M059J (cell line): ENCODE measurements at places on chromosomes 3 and 15. TPM values are rescaled to one million over a fixed set of nuclear protein-coding genes. Genes with fewer than 3 reads are reported as not detected.

CFAP20DC gene
- not detected in 2 replicates for total RNA-seq

TTC21A gene
- 0.10 and 1.4 TPM in 2 replicates for total RNA-seq

MFSD1 gene
- 139 and 180 TPM in 2 replicates for total RNA-seq

CCR3 gene
- total RNA-seq, result 0.20 TPM in 1 of 2 replicates, not detected in the other

SNURF gene
- 3.0 and 7.0 TPM in 2 replicates for total RNA-seq

ZNF502 gene
- total RNA-seq, result 0.15 and 0.62 TPM in 2 replicates

SEMA5B gene
- total RNA-seq, result not detected in 2 replicates

ADPRH gene
- 1.0 and 1.1 TPM in 2 replicates for total RNA-seq

CCR5 gene
- not detected in 2 replicates for total RNA-seq

ARGFX gene
- total RNA-seq, result not detected in 2 replicates

LINGO1 gene
- not detected in 2 replicates for total RNA-seq

GOLGA6L7 gene
- total RNA-seq, result not detected in 2 replicates

TF gene
- not detected in 2 replicates for total RNA-seq

CAMP gene
- not detected in 2 replicates for total RNA-seq

KCNMB3 gene
- total RNA-seq, result 0.52 and 1.1 TPM in 2 replicates

THOC7 gene
- total RNA-seq, result 43.6 and 61.4 TPM in 2 replicates

IQCF5 gene
- total RNA-seq, result not detected in 2 replicates

PPP1R2 gene
- 88.1 and 96.3 TPM in 2 replicates for total RNA-seq

LSAMP gene
- 0.02 and 0.25 TPM in 2 replicates for total RNA-seq

ZNF80 gene
- not detected in 2 replicates for total RNA-seq

ADAMTS17 gene
- total RNA-seq, result 0.02 TPM in 1 of 2 replicates, not detected in the other

RTP1 gene
- not detected in 2 replicates for total RNA-seq

GSK3B gene
- total RNA-seq, result 36.3 and 61.7 TPM in 2 replicates

SENP8 gene
- total RNA-seq, result 2.2 and 2.5 TPM in 2 replicates

CYP11A1 gene
- 0.07 and 0.10 TPM in 2 replicates for total RNA-seq

ACKR4 gene
- total RNA-seq, result 0.20 and 0.44 TPM in 2 replicates

NEIL1 gene
- total RNA-seq, result 0.91 TPM in 1 of 2 replicates, not detected in the other

MCCC1 gene
- 14.1 and 19.7 TPM in 2 replicates for total RNA-seq

EIF2B5 gene
- total RNA-seq, result 29.4 and 43.6 TPM in 2 replicates

SLC22A13 gene
- total RNA-seq, result not detected in 2 replicates

BFSP2 gene
- not detected in 2 replicates for total RNA-seq

GP9 gene
- not detected in 2 replicates for total RNA-seq
